ENCODE measurements at places on chromosomes 5 and 9.
A peak's percentile ranks its signal among the peaks of the same experiment; 100 is the strongest.

- no peak for DNase-seq
Measured at GRCh38 chr5:177353093-177353492, 1.6 kb upstream of the LMAN2 start.

- no peak for DNase-seq
Measured at GRCh38 chr9:103881419-103881818, 212.7 kb upstream of the SMC2 start.

DNA sequence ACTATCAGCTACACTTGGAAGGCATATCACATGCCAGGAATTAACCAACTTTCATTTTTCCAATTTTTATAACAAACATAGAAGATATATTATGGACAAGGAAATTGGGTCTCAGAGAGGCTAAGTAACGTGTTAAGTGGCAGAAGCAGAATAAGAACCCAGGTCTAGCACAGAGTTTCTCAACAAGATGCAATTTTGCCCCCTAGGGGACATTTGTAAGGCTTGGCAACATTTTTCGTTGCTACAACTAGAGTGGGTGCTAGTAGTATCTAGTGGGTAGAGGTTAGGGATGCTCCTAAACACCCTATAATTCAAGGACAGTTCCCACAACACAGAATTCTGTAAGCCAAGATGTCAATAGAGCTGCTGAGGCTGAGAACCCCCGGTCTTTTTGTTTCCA lies 180.6 kb downstream of the SNCAIP start:
- DNase-seq = no peak

- no peak for DNase-seq
Measured at GRCh38 chr5:77239126-77239741, 28.8 kb downstream of the PDE8B start.

- DNase-seq = no peak
Measured at GRCh38 chr9:113151696-113152630, 1.2 kb downstream of the SLC31A2 start.

DNA sequence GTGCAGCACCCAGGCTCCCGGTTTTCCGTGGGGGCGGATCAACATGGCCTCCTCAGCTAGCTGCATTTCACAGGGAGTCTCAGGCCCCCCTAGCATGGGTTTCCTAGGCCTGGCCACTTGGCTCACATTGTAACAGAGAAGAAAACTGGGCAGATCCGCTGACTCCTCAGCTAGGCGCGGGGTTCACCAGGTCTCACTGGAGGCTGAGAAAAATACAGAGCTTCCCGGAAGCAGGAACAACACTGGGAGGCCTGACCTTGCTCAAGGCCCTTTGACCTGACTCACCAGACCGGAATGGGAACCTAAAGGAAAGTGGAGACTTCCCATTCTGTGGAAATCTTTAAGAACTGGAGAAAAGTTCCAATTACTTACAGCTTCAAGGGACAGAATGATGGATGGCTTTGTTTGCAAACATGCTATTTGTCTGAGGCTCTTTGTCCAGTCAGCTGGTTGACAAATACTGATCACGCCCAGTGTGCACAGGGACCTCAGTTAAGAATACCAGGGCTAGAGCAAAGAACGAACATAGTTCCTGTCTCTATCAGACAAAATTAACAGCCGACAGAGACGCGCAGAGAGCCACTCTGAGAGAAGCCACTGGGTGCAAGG lies 88.7 kb upstream of the LRRTM2 start:
- no peak for DNase-seq

- DNase-seq = no peak
Measured at GRCh38 chr9:16594787-16595186, 275.7 kb downstream of the BNC2 start.

GRCh38 chr9:69351227-69351626 lies 26.2 kb downstream of the ENTREP1 start:
- DNase-seq = no peak

DNA sequence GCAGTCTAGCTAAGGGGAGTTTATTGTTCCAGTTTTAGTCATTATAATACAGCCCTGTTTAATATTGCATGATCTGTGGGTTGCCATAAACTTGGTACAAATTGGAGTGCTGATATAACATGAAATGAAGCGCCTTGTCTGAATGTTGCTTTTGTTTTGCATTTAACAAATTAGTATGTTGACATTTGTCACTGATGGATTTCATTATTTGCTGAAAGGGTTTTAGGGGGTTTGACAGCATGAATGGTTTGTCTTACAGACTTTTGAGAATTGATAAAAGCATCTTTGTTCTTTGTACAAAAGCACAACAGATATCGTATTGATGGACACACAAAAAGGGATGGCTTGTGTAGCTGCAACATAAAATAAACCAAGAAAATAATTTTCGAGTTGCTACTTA lies 178.3 kb downstream of the AOPEP start:
- peak; percentile 29 for DNase-seq

DNA sequence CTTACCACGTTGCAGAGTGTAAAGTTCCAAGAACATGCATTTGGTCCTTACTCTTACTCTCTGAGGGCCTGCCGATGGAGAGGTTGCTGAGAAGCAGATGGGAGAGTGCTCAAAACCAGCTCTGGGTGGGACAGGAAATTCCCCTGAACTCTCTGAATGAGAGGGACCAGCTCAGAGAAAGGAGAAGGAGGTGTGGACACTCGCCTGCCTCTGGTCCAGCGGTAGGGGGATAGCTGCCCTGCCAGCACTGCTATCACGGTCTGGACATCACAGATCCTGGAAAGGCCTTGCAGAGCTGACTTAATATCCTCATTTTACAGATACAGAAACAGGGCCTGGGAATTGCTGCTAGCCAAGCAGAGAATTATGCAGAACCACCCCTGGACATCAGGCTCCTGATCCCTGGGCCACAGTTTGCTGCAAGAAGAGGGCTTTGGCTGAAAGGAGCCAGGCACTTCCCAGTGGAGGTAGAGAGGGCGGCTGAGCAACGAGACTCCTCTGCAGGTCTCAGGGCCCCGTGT lies 4.9 kb downstream of the TRAF1 start:
- DNase-seq = no peak

DNA sequence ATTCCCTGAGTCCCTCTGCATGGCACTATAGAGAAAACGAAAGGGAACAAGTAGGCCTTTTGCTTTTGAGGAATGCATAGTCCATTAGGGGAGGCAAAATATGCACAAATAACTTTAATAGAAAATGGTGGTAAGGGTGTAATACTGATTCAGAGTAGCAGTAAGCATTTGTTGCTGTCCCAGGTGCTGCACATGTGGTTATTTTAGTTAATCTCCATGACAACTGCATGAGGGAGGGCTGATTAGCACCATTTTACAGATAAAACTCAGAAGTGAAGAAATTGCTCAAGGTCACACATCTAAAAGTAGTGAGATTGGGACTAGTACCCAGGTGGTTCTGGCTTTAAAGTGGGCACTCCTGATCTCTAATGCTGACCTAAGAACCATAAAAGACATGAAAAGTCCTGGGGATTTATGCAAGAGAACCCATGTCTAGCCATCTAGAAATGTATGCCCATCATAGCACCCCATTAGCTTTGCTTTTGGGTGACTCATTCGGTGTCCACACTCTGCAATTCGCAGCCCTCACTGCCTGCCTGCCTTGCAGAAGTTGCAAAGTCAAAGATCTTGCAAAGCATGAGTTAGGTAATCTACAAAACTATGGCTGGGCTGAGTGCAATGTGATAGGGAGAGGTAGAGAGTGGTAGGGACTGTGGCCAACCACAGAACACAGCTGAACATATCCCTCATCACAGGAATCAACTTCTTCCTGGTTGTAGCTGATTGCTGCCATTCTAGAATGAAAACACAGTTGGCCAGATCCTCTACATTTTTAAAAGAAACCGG lies 195.2 kb downstream of the PTTG1 start:
- no peak for DNase-seq

DNA sequence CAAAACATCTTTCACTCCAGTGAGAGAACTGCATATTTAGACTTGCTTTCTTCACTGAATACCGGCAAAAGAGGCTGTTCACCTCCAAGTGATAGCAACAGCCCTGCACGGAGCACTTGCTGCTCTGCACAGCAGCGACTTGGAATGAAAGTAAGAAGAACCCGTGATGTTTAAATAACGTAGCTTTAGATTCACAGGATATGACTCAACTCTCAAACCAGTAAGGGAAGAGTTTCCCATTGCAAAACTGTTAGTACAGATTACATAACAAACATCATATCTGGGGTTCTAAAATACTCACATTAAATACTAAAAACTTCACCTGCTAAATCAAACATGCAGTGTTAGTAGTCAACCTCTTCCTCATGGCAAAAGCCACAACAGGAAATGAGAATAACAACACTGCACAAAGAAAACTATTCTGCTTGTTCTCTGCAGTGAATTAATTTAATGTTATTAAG lies 203.4 kb downstream of the MCTP1 start:
- DNase-seq = no peak

DNA sequence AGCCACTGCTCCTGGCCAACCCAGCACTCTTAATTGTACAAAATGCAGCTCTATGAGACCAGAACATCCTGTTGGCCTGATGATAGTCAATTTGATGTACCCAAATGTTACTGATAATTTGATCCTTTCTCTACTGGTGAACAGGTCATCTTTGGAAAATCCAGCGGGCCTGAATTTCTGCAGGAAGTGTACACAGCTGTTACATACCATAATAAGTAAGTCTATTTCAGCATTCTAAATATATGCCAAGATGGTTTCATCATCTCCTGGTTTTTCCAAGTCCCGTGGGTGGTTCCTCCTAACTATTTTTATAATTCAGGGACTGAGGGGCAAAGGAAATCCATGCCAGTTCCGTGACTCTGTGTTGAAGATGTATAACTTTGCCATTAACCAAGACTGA lies 155.4 kb downstream of the DOCK8 start:
- DNase-seq = no peak

DNA sequence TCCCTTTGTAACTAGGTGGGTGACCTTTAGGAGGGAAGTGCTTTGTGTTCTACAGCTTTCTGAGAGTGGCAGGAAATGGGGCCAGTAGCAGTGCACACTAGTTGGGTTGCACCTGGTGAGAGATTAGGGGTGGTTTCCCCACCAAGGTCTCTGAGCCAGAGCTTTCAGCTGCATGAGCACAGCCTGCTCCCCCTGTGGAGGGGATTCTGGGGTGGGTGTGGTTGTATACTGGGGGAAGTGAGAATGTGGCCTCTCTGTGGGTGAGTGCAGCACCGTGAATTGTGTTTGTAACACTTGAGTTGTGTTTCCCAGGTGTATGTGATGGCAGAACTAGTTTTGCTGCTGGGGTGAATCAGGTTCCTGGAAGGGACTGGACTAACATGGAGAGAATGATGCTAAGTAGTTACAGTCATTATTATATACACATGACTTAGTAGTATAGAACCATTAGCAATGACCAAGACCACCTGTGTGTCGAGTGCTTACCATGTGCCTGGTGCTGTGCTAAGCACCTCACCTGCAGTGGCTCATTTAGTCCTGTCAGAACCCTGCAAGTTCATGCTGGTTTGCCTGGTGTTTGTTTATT lies 11.8 kb upstream of the CXXC5 start:
- DNase-seq = no peak

DNA sequence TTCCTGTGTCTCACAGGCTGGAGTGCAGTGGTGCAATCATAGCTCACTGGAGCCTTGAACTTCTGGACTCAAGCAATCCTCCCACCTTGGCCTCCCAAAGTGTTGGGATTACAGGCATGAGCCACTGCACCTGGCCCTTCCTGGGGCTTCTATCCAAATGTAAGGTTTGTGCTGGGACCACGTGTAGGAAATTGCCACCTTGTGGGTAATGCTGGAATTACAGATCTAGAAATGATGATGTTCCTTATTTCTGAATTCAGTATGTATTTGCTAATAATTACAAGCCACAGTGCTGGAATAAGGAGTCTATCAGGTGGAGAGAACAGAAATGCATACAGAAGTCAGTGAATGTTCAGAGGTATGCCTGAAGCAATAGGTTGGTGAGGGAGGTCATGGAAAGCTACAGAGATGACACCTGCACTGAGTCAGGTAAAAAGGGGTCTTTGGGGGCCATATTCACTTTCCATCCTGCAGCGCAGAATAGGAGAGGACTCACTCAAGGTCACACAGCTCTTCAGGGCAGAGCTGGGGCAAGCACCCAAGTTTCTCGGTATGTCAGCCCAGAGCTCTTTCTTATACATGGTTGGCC lies 8.8 kb upstream of the IGFBPL1 start:
- DNase-seq = no peak

GRCh38 chr9:105690742-105691141 lies 3.6 kb upstream of the TMEM38B start:
- DNase-seq = no peak

GRCh38 chr5:10580531-10581423 lies 16.9 kb downstream of the ANKRD33B start:
- DNase-seq = no peak

- DNase-seq = no peak
Measured at GRCh38 chr9:71524996-71525580, 243.2 kb downstream of the CEMIP2 start.

GRCh38 chr5:56066931-56067450 lies 72.2 kb upstream of the IL6ST start:
- no peak for DNase-seq

DNA sequence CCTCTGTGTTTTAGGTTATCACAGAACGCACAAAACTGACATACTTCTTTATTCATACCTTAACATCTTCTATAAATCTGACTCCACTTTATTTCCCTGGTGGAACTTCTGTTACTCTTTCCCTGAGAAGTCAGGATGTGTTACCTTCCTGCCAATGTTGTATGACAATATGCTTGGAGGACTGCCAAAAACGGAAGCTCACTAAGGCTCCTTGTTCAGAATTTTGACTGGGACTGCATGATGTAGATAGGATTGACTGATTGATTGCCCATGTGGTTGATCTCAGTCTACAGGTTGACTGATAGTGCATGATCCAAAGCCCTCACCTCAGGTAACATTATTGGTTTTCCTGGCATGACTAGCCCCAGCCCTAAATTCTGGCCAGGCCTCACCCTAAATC lies 319.4 kb downstream of the TLR4 start:
- DNase-seq = no peak

DNA sequence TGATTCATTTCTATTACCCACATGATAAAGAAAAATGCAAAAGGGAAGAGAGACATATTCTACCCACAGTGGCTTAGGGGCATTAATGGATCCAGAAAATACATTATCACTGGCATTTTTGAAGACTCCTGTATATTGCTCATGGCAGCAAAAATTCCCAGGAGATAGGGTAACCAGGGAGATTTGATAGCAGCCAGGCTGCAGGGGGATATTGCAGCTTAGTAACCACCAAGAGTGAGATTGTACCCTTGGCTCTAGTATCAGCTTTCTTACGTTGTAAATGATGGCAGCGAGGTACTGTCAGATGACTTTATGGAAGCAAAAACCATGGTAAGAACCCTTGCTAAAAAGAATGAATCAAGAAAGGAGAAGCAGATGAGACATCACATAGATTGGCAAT lies 19.8 kb upstream of the ALDH1A1 start:
- DNase-seq = no peak

GRCh38 chr9:97802276-97802675 lies 50.8 kb upstream of the FOXE1 start:
- no peak for DNase-seq

- DNase-seq = no peak
Measured at GRCh38 chr5:107401470-107402122, 269.1 kb downstream of the EFNA5 start.
